ENCODE measurements at places on chromosomes 5 and 9.

DNA sequence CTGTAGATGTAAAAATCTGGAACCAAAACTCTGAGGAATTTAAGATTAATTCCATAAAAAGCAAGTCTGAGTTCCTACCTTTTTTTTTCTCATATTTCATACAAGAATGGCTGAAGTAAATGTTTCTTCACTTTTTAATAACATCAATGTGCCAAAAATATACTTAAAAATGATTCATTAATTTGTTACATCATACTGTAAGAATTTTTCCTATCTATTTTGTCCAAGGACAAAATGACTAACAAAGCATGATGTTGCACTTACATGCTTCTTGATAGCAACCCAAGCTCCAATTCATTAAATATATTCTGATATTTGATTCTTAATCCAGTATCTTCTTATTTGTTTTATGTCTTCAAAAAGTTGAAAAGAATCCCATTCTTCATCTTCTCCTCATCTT lies 988.3 kb downstream of the TLE1 start:
- DNase-seq = no peak

GRCh38 chr5:52783226-52783959 lies 4.3 kb upstream of the ITGA1 start:
- no peak for DNase-seq

- DNase-seq = no peak
Observed at GRCh38 chr5:129379406-129379805, 80.7 kb upstream of the ADAMTS19 start.

- no peak for DNase-seq
Observed at GRCh38 chr5:31470608-31471007, 61.3 kb downstream of the DROSHA start.

DNA sequence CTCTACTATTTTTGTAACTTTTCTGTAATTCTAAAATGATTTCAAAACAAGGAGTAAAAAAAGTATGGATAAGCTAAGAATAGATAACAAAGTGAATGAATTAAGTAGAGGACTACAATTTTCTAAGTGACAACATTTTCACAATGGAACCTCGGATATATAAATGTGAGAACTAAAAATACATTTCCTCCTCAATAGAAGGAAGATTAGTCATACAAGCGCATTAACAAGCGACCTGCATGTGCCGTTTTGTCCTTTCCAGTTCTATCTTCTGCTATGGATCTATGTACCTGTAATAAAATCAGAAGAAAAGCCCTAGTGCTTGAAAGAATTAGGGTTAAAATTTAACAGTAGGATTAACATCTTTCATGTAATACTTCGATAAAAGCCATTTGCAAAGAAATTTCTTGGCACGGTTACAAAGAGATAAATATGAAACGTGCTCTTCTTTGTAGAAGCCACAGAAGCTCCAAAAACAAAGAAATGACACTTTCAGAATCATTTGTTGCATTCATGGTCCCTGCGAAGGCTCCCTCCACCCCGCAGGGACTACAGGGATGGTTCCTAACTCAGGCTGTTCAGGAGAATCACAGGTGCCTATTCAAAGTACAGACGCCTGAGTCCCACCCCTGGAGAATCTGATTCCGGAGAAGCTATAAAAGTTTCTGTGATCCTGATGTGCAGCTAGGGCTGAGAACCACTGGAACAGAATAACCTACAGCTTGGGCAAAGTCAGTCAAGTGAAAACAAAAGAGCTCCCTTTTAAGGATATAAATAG lies 216.6 kb upstream of the EFNA5 start:
- no peak for DNase-seq

- no peak for DNase-seq
Observed at GRCh38 chr9:83469722-83470121, 68.5 kb downstream of the FRMD3 start.

DNA sequence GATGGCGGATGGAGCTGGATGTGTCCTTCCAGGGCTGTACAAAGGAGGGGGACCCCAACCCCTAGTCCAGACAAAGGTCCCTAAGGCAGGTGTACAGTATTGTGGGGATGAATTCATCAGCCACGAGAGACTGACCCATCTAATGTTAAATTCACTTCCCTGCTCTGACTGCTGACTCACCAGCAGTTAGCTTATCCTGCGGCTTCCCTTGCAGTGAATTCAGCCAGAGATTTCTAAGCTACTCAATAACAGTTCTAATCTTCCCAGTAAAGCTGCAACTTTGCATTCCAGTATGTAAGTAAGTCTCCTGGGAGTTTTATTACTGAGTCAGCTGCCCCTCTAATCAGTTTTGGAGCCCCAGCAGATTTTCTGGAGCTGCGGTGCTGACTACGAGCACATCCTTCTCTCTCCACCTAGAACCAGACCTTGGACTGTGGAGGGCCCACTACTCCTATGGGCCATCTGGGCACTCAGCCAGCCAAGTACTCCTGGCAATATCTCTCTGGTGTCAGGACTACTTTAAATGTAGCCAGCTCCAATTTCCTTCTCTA lies 16.1 kb downstream of the B4GALT1 start:
- no peak for DNase-seq

DNA sequence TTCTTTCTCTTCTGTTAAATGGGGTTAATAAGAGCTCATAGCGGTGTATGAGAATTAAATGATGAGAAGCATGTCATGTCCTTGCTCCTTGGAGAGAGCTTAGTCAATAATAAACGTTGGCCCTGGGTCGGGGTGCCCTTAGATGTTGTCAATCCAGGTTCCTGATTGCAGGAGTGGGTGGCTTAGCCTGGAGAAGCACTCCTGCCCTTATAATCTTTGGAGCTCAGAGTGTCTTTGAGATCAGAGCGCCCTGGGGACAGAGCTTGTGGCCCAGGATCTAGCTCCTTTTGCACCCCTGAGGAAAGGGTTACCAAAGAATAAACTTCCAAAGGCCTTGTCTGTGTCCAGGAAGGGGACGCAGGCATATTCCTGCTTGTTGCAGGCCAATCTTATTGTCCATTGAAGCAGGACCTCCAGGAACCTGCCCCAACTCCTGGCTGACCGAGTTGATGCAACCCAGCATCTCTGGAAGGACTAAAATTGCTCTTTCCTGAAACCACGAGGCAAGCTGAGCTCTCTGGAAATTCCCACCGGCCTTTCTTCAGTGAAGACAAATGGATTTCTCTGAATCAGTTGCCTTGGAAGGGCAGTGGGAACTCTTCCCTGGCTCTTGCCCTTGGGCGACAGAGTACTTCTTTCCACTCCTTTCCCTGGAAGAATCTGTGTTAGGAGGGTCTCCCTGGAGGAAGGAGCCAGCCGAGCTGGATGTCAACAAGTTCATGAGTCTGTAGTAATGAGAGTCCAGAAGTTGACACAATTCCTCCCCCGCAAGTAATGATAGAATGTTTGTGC lies 6.4 kb upstream of the AMBP start:
- DNase-seq = no peak
